Substantia nigra (tissue), 51 donors: ENCODE measurements at places on chromosomes 12 and 14.

DNA sequence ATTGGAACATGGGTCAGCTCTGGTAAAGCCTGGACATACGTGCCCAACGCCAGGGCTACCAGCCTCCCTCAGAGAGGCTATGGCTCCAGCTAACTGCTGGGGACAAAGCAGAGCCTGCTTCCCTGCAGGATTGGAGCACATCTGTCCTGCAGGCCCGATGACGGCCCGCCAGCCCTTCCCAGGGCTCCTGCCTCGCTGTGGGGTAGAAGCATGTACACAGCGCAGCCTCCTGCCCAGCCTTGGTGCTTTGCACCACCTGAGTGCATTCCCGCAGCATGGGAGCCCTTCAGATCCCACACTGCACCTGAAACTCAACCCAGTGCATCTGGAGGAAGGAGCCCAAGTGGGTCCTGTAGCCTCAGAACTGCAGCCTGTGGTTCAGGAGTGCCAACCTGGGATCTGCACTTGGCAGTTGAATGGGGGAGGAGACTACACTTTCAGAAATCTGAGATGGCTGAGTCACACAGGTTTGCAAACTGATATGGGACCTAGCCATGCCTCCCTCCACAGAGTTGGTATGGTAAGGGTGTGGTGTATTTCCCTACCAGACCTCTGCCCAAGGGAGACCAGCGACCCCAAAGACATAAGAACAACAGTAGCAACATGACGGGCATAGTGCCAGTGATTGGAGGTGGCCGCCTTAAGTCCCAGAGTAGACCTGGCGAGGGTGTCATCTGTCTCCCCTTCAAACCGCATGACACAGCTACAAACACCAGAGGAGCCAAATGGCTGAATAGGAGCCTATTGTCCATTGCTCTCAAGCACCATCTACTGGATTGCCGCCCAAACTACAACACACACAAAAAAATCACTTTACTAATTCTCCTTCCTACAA is 273.9 kb upstream of the MIS18BP1 start:
- DNase-seq: no peak

GRCh38 chr12:7129872-7130691 is at the start of gene CLSTN3:
TSS of gene CLSTN3 (plus strand) at chr12:7130371. CDS start at chr12:7130649, 278 bp downstream.
- peak; percentile 33 for DNase-seq

- DNase-seq: no peak
These were observed 68.2 kb downstream of the ANKS1B start for GRCh38 chr12:99916555-99916954.

DNA sequence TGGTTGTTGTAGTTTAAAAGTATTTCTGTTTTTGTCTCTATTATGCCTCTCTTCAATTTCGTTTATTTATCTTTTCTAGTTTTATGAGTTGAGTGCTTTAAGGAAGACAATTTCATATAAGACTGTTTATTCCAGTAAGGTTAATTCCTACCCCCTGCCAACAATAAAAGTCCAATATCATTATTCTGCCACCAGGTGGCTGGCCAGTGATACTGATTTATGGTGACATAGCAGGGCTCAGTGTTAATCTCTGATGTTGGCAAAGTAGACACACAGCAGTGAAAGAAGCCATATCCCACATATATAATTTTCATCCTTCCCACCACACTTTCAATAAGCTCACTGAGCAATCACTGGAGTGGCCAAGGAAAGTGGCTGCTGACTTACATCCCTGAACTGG is 69.0 kb upstream of the BMP4 start:
- DNase-seq: no peak

GRCh38 chr12:74539765-74540526 is 2.3 kb downstream of the ATXN7L3B start:
- no peak for DNase-seq
